Fibroblast of pulmonary artery (primary cell): ENCODE measurements at places on chromosomes 3 and 15.

DNA sequence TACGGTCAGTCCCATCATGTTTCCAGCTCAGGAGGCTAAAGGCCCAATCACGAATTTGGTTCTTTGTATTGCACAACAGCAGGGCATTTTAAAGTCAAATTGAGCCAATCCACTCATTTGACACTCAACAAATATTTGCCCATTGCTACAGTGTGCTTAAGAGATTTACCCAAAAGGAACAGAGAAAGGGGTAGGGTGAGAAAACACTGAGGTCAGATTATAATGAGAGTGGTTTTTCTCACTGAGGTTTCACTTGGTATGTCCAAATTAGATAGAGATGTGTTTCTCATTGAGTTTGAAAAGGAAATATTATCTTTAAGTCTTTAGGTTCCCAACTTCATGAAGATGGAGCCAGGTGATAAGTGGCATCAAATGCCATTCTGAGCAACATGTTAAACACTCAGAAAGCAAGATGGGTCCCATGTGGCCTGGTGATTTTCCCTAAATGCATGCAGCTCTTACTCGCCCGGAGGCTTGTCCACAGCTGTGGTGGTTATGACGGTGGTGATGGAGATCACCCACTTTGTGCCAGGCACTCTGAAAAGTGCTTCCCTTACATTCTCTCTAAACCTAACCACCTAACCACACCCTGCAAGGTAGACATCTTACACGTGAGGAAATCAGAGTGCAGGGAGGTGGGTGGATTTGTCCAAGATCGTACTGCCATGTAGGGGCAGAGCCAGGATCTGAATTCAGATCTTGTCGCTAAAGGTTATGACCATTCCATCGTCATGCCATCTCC lies 31.2 kb upstream of the USP3 start:
- no peak for DNase-seq

DNA sequence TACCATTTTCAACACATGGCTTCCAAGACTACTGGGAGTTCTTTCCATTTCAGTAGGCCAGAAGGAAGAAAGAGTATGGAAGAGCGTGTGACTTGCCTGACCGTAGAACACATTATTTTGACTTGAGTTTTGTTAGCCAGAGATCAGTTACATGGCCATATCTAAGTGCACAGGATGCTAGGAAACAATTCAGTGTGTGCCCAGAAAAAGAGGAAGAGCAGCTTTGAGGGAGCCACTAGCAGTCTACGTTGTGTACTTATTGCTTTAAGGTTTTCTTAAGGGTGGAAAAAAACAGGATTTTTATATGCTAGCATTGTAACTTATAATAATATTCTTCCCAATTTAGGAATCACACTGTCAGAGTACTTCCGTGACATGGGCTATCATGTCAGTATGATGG lies 44.1 kb upstream of the GRAMD1C start:
- no peak for DNase-seq

DNA sequence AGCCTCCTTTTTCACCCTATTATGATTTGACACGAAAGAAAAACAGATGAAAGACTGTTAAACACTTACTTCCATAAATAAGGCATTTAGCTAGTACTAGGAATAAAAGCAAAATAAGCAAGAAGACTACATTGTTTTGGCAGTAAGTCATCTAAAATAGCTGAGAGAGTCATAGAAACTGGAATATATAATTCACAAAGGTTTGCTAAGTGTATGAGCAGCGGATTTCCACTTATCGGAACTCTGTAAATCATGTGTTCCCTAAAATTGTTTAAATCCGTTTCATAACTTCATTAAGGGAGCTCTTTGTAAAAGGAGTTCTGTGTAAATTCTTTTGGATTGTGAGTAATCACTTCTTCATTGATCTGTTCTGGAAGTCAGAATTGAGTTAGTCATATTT lies 202.5 kb upstream of the CBLB start:
- DNase-seq: no peak

GRCh38 chr15:62853114-62853840 lies 189.3 kb upstream of the TPM1 start:
- no peak for DNase-seq

DNA sequence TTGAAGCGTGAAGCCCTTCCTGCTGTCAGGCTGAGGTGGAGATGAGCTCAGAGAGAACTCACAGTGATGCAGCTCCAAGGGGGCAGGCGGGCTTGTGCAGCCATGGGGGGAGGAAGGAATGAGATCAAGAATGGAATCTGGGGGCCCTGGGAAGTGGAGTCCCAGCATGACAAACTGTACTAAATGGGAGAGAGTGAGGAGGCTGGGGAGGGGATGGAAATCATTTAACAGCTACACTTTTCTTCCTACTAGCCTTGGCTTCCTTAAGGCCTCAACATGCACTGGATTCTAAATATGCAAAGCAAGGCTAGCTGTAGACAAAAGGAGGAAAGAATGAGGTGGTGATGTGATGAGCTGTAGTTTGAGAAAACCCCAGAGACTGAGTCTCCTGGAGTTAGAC lies 133.9 kb downstream of the EEFSEC start:
- no peak for DNase-seq
